Cerebellum (tissue), 4 donors: ENCODE measurements at places on chromosomes 12 and 14.

- DNase-seq, result peak; percentile 66
Measured at GRCh38 chr12:113152835-113153814, 3.6 kb downstream of the CFAP73 start.

- DNase-seq, result peak; percentile 82
Measured at GRCh38 chr12:56634837-56635791, 5.0 kb upstream of the BAZ2A start.

- DNase-seq, result no peak
Measured at GRCh38 chr12:52020539-52021336, 14.0 kb downstream of the TAMALIN start.

DNA sequence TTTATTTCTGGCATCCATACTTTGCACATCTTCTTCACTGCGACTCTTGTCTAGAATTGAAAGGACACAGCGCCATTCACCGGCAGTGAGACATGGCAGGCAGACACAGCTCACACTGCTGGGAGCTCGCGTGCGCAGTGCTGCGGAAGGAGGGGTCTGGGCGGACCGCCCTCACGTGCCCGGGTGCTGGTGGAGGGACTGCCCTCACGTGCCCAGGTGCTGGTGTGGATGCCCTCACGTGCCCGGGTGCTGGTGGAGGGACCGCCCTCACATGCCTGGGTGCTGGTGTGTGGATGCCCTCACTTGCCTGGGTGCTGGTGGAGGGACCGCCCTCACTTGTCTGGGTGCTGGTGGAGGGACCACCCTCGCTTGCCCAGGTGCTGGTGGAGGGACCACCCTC, 27.9 kb upstream of the GOLGA3 start:
- DNase-seq, result no peak

GRCh38 chr12:5513406-5513805, 81.5 kb downstream of the NTF3 start:
- no peak for DNase-seq

DNA sequence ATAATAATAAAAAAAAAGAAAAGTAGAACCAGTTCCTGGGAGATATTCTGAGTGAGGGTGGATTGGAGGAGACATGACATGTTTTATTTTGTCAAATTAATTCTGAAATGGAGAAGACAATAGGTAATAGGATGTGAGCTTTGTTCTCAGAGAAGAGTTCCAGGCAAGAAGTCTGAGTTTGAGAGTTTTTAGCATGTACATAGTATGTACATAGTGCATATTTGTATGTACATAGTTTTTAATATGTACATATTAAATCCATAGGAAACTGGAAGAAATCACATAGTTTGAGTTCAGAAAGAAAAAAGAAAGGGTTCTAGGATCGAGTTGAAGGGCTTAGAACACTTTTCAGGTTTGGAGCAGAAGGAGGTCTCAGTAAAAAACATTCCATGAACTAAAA, 47.5 kb downstream of the LRFN5 start:
- DNase-seq, result no peak

DNA sequence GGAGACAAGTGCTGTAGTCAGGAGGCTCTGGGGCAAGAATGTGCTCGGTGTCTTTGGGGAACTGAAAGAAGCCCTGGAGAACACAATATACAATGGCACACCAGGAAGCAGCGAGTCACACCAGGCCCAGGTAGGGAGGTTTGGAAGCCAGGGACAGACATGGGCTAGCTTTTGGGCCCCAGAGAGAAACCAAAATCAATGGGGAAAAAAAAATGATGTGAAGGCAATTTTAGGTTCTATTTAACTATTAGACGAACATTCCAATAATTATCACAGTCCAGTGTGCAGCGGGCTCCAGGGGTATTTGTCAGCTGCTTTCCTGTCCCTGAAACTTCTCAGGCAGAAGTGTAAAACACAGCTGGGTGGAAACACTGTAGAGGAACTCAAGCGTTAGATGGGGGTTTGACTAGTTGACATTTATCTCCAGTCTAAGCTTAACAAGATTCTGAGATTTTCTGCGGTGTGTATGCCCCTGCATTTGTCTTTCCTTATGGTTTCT, 21.8 kb upstream of the EGLN3 start:
- no peak for DNase-seq

- no peak for DNase-seq
Measured at GRCh38 chr14:84343656-84344055, 1186.3 kb upstream of the FLRT2 start.

- DNase-seq, result no peak
Measured at GRCh38 chr14:60575008-60575407, 66.1 kb downstream of the SIX6 start.

DNA sequence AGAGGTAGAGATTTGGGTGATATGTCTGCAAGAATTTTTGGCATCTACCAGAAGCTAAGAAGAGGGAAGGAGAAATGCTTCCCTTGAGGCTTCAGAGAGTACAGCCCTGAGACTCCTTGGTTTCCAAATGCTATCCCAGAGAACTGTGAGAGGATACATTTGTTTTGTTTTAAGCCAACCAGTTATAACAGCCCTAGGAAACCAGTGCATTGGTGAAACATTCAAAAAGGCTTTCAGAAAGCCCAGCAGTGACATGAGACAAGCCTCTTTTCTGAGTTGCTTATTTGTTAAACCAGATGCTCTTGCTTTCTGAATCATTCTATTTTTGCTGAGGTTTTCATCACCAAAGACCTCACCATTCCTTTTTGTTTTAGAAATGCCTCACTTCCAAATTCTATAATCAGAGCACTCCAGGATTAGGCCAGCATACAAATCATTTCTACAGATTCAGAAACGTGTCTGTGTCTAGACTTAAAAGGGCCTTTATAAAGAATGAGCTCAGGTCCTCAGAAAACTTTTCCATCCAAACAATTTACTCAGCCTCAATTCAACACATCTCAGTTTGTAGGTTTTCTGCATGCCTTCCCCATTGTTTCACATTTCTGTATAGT, 1617.8 kb upstream of the FLRT2 start:
- DNase-seq, result no peak

DNA sequence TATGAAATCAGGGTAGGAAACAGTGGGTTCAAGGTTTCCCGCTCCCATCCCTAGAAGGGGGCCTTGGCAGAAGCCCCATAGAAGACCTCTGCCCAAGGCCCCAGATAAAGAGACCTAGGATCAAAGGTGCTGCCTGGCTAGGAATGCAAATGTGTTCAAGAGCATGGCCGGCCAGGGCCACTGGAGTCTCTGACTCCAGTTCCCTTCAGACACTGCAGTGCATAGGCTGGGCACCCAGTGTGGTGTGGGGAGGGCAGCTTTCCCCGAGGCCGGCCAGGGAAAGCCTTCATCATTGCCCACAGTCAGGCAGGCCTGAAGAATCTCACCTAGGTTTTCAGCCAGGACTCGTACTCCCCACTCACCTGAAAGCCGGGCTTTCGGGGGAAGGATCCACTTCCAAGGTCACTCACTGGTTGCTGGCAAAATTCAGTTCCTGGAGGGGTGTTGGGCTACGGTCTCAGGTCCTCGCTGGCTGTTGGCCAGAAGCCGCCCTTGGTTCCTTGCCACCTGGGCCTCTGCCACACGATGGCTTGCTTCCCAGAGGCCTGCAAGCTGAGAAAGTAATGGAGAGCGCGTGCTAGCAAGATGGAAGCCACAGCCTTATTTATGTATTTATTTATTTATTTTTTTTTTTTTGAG, 9.7 kb upstream of the PEBP1 start:
- no peak for DNase-seq
